ENCODE measurements at places on chromosomes 7 and 10. TPM values are rescaled to one million over a fixed set of nuclear protein-coding genes. Genes with fewer than 3 reads are reported as not detected.

DNA sequence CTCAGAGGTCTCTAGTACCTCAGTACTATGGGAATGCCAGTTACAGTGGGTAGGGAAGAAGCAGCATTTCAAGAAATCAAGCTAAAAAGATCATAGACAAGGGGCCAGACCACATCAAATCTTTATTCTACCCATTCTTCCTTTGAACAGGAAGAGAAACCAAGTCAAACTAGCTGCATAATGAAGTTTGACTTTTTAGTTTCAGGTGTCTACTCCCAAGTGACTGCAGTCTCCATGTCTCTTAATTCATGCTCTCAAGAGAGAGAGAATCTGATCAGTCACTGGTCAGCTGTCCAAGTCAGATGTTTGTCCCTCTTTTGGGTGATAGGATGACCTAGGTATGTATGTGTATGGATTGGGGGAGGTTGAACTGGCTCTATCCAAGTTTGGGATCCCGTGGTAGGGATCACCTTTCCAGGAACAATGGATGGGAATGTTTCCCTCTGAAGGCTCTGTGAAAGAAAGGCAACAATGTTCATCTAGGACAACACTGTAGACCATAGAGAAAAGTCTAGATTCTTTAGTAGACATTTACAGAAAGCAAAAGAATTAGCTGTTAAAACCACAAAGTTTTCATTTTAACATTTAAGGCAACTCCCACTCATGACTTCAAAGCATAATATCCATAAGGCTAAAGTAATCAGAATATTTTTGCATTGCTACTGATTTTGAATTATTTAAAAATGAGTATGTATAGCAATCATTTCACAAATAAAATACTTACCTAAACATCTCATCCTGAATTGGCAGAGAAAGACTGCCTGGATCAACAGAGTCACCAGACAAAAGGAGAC, 30.1 kb upstream of the PRTFDC1 start:
- H3K4me1 ChIP-seq, result no peaks in the 10 kb centered on the region
- no peaks in the 10 kb centered on the region for H3K36me3 ChIP-seq
- H3K27me3 ChIP-seq, result no peaks in the 10 kb centered on the region
- H3K4me3 ChIP-seq, result no peak overlapping the region
- H3K27ac ChIP-seq, result no peak overlapping the region

DNA sequence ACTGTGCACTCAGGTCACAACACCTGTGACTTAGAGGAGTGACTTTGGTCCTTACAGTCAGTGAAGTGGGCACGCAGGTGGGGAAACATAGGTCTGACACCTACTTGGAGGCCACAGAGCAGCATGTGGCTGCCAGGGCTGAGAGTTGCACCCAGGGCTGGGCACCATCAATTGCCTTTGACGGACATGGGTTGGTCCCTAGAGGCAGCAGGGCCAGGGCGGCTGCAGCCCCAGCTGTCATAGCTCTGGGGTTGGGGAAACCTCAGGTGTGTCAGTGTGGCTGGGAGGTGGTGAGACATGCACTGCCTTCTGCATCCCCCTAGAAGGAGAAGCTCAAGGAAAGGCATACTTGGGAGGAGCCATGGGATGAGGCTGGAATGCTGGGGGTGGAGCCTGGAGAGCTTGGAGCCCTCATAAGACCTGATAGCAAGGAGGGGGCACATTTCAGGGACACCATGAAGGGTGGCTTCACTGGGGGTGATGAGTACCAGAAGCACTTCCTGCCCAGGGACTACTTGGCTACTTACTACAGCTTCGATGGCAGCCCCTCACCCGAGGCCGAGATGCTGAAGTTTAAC, at the start of gene INMT:
Gene INMT, plus strand, starts transcription at position 440 of the 578 bp plus-strand sequence. Its CDS starts 16 bp downstream, at position 456.
- H3K36me3 ChIP-seq, result peaks cover 12% of the 10 kb centered on the region
- H3K4me1 ChIP-seq, result peaks cover 27% of the 10 kb centered on the region
- no peaks in the 10 kb centered on the region for H3K27me3 ChIP-seq
- no peak for DNase-seq
- H3K27ac ChIP-seq, result peak within 1 kb of the TSS; percentile 83

- no peak for DNase-seq
- H3K27me3 ChIP-seq, result peaks cover 72% of the 10 kb centered on the region
- H3K4me3 ChIP-seq, result no peak overlapping the region
Measured at GRCh38 chr7:27194686-27195379, 5.1 kb downstream of the HOXA13 start.

DNA sequence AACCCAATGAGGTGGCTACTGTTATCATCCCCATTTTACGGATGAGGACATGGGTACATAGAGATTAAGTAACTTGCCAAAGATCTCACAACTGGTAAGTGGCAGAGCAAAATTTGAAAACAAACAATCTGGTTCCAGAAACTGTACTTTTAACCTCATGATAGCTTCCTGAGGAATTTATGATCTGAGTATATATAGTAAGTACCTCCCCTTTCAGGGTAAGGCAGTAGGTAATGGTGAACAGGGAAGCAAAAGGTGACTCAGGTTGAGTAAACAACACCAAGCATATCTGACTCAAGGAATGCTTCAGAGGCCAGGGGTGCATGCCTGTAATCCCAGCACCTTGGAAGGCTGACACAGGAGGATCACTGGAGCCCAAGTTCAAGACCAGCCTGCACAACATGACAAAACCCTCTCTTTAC, 21.1 kb downstream of the KLLN start:
- H3K27me3 ChIP-seq, result no peaks in the 10 kb centered on the region
- peak; percentile 66 for DNase-seq
- H3K27ac ChIP-seq, result no peak overlapping the region
- H3K4me1 ChIP-seq, result peaks cover 2% of the 10 kb centered on the region
- no peaks in the 10 kb centered on the region for H3K36me3 ChIP-seq

DNA sequence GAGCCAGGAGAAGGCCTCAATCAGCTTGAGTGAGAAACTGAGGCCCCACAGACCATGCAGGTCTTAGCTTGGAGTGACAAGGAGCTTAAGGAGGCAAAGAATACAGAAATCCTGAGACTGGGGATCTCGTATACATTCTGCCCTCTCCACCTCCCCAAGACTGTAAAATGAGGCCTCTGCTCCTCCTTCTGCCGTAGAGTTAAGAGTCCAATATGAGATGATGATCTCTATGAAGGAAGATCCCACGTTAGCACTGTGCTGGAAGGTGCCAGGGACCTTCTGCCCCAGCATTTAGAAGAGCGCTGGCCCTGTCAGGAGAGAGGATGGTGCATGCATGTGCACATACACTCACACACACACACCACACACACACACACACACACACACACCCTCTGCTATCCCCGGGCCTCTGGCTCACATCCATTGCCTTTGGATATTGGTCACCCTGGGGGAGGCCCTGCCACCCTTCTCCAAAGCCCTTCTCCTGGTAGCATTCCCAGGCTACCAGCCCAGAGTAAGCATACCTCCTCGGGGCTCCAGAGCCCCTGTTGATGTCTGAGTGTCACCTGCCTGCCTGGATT, 15.0 kb downstream of the ZCCHC24 start:
- no peaks in the 10 kb centered on the region for H3K27me3 ChIP-seq
- H3K4me1 ChIP-seq, result peaks cover 36% of the 10 kb centered on the region
- H3K36me3 ChIP-seq, result peaks cover 29% of the 10 kb centered on the region
- H3K27ac ChIP-seq, result no peak overlapping the region
- no peak for DNase-seq

GRCh38 chr10:70578371-70578947, 24.1 kb downstream of the PRF1 start:
- no peak overlapping the region for H3K27ac ChIP-seq
- no peaks in the 10 kb centered on the region for H3K27me3 ChIP-seq
- no peaks in the 10 kb centered on the region for H3K4me1 ChIP-seq
- no peaks in the 10 kb centered on the region for H3K36me3 ChIP-seq
- peak; percentile 99 for DNase-seq

MACC1 gene
- total RNA-seq, result 0.26 TPM

MSMB gene
- not detected for total RNA-seq
